Posterior vena cava (tissue), 2 donors: ENCODE measurements at places on chromosomes 11 and 22. TPM values are rescaled to one million over a fixed set of nuclear protein-coding genes. Genes with fewer than 3 reads are reported as not detected.

DNA sequence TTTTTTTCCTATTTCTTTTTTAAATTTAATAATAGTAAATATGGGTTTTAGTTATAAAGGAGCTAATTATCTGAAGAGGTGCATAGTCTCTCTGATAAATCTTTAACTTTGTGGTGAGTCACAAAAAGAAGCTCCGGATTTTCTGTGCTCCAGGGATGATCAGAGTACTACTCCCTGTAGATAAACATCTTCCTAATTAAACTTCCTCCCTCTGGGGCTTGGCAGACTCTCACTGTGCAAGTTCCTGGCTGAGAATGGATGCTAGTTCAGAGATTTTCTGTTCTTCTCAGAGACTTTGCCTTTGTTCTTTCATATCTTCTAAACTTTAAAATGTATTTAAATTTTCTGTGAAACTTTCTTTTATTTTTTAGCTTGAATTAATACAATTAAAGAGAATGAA is at the start of gene OR10G7:
OR10G7 (minus strand) TSS at position 72 of the 400 bp plus-strand sequence. CDS start 2,324 bp downstream, outside the sequence.
- no peak for DNase-seq

POU2AF1 gene
- 0.38 TPM for total RNA-seq

OR51I1 gene
- not detected for total RNA-seq

- peak; percentile 58 for DNase-seq
Observed at GRCh38 chr22:19632668-19633148, 81.6 kb upstream of the SEPTIN5 start.

- peak; percentile 52 for DNase-seq
Observed at GRCh38 chr11:67516806-67517205, 6.4 kb downstream of the CABP2 start.

DNA sequence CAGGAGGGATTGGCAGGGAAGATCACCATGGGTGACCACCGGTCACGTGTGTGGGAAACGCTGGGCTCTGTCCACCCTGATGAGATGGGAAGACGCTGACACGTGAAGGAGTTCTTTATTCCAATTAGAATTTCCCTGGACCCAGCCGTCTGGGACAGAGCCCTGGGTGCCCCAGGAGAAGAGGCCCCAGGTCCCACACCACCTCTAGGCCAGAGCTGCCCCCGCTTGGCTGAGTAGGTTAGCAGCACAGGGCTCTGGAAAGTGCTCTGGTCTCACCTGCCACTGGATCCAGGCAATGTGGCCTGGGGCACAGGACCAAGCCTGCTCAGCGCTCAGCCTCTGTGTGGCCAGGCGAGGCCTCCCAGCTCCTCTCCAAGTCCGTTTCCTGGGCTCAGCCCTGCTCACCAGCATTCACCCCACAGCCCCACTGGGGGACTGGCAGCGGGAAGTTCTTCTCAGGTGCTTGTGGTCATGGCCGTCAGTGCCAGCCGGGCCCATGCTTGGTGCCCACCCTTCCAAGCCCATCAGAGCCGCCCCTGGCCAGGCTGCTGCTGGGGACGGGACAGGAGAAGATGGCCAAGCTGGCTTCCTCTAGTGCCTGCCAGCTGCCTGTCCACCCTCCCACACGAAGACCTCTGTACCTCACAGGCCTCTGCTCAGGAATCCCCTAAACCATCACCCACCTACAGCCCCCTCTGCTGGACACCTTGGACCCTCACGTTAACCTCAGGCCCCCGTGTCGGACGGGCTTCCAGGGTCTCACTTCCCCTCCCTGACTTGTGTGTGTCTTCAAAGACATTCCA is 62.5 kb upstream of the FGF3 start:
- DNase-seq = peak; percentile 75

DNA sequence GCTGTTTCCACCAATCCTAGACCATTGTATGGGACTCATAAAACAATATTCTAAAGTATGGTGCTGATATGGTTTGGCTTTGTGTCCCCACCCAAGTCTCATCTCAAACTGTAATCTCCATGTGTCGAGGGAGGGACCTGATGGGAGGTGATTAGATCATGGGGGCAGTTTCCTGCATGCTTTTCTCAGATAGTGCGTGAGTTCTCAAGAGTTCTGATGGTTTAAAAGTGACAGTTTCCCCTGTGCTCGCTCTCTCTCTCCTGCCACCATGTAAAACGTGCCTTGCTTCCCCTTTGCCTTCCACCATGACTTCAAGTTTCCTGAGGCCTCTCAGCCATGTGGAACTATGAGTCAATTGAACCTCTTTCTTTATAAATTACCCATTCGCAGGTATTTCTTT is 29.2 kb upstream of the FEZ1 start:
- no peak for DNase-seq

GRCh38 chr11:43735961-43736360 is 55.4 kb downstream of the HSD17B12 start:
- DNase-seq = no peak

- DNase-seq = no peak
Observed at GRCh38 chr22:32744176-32744959, 57.1 kb upstream of the TIMP3 start.

DNA sequence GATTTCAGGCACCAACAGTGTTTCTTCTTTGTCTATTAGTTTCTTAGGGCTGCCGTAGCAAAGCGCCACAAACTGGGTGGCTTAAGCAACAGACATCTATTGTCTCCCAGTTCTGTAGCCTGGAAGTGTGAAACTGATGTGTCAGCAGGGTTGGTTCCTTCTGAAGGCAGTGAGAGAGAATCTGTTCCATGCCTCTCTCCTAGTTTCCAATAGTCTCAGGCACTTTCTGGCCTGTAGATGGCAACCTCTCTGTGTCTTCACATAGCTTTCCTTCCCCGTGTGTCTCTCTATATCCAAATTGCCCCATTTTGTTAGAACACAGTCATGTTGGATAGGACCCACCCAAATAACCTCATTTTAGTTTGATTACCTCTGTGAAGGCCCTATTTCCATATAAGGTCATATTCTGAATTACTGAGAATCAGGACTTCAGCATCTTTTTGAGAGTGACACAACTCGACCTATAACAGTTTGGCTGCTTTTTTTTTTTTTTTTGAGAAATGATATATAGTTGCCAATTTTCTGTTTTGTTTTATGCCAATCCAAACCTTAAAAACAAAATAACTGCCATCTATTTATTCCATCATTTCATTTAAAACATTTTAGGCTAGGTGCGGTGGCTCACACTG is 108.2 kb downstream of the SLC36A4 start:
- DNase-seq = no peak

DNA sequence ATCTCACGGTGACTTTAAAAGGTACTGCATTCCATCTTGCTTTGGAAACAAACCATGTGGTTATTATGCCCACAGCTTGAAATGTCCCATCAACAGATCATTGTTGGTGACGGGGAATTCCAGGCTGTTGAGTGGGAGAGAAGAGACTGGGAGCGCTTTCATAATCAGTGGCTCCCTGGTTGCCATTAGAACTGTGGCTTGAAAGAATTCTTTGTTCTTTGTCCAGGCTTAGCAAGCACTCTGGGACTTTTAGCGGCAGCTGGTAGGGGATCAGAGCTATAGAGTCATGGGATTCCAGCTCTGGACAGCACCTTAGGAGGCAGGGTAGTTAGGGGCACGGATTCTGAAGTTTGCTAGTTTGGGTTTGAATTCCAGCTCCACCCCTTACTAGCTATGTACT is 22.0 kb downstream of the MMP20 start:
- no peak for DNase-seq

DNA sequence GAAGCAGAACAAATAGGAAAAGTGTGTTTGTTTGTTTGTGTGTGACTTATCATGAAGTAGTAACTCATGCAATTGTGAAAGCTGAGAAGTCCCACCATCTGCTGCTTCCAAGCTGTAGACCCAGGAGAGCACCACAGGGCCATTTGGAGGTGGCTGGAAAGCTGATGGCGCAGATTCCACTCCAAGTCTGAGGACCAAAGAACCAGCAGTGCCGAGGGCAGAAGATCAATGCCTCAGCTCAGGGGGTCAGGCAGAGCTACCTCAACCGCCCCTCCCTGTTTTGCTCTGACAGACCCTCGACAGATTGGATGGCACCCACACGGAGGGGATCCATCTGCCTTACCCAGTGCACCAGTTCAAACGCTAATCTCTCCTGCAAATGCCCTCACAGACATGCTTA is 896.2 kb downstream of the BRD1 start:
- no peak for DNase-seq

GRCh38 chr11:102268083-102268984 is 49.0 kb upstream of the BIRC3 start:
- peak; percentile 82 for DNase-seq

DNA sequence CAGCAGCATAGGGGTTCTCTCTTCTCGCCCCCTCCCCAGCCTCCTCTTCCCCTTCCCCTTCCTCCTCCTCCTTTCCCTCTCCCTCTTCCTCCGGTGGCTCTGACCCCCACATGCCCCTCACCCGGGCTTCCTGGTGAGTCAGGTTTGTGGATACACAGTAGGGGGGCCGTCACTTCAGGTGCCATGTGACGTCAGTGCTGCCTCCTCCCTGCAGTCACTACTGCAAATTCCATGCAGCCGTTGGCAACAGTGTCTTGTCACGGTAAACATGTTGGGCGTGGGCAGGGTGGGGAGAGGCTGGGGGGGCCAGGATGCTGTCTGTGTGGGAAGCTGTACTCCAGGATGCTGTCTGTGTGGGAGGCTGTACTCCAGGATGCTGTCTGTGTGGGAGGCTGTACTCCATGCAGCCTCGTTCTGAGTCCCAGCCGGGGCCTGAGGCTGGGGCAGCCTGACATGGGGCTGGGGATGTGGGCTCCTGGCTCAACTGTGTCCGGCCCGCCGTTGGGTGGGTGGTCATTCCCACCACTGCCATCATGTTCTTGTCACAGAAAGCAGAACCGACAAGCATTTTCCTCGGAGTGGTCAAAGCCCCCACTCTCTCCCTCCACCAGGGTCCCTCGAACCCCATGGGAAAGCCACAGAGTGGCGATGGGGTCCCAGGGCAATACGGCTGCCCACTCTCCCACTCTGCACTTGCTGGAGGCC is 2.4 kb upstream of the MUC2 start:
- DNase-seq = peak; percentile 75

DNA sequence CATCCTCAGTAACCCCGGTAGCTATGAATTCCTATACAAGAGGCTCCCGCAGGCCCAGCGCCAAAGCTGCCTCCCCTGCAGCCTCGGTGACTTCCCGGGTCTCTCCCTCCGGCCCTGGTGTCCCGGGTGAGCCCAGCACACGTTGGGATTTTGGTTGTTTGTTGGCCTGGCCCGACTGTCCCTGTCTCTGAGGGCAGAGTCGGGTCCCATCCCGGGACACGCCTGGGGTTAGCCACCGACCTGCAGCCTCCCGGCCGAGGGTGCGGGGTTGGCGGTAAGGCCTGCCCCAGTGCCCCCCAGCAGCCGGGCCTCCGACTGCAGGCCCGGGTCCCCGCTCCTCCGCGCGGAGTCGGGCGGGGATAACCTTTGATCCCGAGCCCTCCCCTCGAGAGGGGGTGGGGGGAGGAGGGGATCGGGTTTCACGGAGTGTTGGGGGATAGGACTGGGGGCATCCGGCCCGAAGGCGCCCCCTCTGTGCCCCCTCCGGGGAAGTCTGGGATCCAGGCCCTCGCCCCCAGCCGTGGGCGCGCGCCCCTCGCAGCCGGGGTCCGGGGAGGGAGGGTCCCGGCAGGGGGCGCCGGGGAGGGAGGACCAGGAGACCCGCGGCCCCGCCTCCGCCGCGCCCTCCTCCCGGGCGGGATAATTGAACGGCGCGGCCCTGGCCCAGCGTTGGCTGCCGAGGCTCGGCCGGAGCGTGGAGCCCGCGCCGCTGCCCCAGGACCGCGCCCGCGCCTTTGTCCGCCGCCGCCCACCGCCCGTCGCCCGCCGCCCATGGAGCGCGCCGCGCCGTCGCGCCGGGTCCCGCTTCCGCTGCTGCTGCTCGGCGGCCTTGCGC is at the start of gene FBLN1:
FBLN1 (plus strand) TSS at position 669 of the 835 bp plus-strand sequence; CDS start at position 772, 103 bp downstream.
- peak; percentile 84 for DNase-seq

- DNase-seq = no peak
Observed at GRCh38 chr11:83659466-83659865, 373.3 kb upstream of the CCDC90B start.

TMPRSS13 gene
- 0.37 TPM for total RNA-seq

- no peak for DNase-seq
Observed at GRCh38 chr11:36039471-36039870, 95.6 kb downstream of the LDLRAD3 start.

FBXO7 gene
- 69.3 TPM for total RNA-seq

VSIG10L2 gene
- not detected for total RNA-seq

IGF2 gene
- 323 TPM for total RNA-seq

DNA sequence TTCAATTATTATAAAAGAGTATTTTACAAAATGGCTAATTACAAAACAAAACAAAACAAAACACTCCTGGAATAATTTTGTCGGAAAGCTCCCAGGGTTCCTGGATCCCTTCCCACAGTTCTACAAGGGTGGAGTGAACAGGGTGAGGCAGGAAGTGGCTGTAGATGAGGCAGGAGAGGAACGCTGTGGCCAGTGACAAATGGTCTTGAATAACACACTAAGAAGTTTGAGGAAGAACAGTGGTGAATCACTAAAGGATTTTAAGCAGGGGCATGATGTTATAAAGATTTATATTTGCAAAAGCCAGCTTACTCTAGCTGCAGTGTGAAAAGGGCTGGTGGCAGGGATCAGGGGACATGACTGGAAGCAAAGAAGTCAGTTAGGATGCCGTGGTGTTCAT is 33.8 kb upstream of the APOA1 start:
- DNase-seq = no peak

- no peak for DNase-seq
Observed at GRCh38 chr22:47716890-47717615, 954.6 kb downstream of the TBC1D22A start.

DNA sequence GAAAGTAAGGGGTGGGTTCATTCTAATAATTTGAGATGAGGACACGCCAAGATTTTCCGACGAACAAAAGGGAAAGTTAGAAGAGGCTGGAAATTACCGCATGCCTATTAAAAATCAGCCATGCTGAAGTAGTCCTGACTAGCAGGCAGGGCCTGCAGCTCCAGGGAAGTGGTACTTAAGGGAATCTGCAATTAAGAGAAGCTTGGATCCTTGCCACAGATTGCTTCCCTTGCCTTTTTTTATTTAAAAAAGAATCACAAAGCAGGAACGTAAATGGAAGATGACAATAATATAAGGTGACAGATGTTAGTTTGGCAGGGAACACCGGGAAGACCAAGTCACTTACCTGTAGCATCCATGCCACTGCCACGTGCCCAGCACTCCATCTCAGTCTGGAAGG is 359.3 kb downstream of the CADM1 start:
- no peak for DNase-seq

GAL gene
- total RNA-seq = 0.52 TPM

- no peak for DNase-seq
Observed at GRCh38 chr11:18791969-18792628, 501 bp upstream of the PTPN5 start.

DNA sequence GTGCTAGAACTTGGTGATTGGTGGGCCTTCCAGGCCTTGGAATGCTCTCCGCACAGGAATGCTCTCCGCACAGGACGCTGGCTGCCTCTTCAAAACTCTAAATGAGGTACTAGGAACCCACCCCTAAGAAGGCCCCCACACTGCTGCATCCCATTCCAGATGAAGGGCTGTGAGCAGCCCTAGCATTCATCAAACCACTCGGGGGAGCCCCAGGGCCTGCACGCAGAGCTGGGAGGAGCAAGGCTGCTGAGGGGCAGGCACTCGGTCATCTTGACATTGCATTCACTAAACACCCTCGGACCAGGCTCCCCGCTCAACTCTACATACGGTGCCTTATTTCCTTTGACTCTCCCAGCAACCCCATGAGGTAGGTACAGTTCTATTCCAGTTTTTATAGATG is 49.2 kb upstream of the EMID1 start:
- DNase-seq = peak; percentile 60

RFPL2 gene
- total RNA-seq = not detected

SLC17A6 gene
- not detected for total RNA-seq

LSP1 gene
- total RNA-seq = 122 TPM
